ENCODE measurements at places on chromosomes 11 and 22.

DNA sequence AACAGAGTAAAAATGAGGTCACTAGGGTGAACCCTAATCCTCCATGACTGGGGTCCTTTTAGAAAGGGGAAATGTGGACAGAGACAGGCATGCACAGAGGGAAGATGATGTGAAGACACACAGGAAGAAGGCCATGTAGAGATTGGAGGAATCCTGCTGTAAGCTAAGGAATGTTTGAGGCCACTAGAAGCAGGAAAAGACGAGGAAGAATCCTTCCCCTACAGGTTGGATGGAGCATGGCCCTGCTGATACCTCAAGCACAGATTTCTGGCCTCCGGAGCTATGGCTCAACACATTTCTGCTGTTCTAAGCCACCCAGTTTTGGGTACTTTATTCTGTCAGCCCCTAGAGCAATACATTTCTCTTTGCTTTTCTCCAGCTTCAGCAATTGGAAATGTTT lies 486.9 kb downstream of the MIAT start:
- DNase-seq: peak; percentile 42

- no peak for DNase-seq
Measured at GRCh38 chr11:123798513-123799252, 7.5 kb downstream of the OR6M1 start.

- DNase-seq: no peak
Measured at GRCh38 chr11:118622376-118623268, 15.2 kb downstream of the PHLDB1 start.

- DNase-seq: no peak
Measured at GRCh38 chr11:41872870-41873269, 413.4 kb upstream of the LRRC4C start.

GRCh38 chr11:35785287-35786167 lies 123.0 kb downstream of the TRIM44 start:
- DNase-seq: peak; percentile 23

DNA sequence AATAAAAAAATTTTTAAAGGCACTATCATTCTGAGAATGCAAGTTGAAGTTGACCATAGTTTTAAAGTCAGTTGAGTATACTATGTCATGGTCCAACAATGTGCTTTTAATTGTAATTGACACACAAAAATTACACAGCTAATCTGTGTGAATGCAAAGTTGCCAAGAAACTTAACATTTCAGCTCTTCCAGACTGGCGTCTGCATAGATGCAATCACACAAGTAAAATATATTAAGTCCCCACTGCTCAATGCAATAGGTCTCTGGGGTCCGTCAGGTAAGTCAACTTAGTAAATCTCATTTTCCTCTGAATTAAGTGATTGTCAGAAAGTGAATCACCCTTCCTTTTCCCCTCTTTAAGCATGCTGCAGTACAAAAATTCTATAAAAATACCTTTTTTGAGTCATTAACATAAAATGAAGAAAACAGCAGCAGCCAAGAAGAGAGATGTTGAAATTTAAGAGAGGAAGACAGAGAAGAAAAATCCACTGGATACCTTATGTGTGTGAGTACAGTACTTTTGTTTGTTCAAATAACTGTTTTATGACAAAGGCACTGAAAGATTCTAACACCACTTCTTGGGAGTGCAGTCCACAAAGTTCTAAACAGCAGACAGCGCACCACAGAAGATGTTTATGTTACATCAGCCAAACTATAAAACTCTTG lies 5.1 kb downstream of the FZD4 start:
- no peak for DNase-seq

GRCh38 chr11:65493367-65494176 lies 5.3 kb upstream of the MALAT1 start:
- peak; percentile 92 for DNase-seq

DNA sequence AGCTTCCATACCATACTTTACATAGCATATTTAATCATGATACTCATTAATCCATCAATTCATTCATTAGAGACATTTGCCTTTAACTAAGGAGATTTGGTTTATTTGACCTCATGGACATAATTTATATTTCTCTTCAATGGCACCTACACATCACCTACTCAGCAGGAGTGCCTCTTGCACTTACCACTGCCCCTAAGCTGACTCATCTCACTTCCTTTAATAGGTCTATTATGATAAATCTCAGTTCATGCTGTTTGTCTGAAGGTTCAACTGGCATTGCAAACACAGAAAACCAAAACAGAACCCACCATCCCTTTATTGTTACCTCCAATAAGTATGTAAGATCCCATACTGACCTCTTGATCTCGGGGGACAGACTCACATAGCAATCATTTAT lies 186.7 kb downstream of the LUZP2 start:
- DNase-seq: no peak

- DNase-seq: no peak
Measured at GRCh38 chr11:93494357-93494756, 48.8 kb downstream of the SMCO4 start.

- no peak for DNase-seq
Measured at GRCh38 chr11:9875399-9875798, 211.5 kb downstream of the SWAP70 start.

DNA sequence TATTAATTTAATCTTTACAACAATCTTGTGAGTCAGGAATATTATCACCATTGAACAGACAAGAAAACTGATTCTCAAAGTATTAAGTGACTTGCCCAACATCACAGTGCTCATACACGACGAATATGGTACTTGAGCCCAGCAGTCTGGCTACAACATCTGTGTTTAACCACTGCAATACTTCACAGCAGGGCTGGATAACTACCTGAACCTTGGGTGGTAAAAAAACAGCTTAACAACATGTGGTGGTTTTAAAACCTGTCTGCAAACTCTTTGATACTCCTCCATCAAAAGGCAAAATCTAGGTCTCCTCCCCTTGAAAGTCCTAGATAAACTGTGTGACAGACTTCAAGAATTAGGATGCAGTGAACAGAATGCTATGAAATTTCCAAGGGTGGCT lies 424.6 kb upstream of the CADM1 start:
- DNase-seq: no peak

DNA sequence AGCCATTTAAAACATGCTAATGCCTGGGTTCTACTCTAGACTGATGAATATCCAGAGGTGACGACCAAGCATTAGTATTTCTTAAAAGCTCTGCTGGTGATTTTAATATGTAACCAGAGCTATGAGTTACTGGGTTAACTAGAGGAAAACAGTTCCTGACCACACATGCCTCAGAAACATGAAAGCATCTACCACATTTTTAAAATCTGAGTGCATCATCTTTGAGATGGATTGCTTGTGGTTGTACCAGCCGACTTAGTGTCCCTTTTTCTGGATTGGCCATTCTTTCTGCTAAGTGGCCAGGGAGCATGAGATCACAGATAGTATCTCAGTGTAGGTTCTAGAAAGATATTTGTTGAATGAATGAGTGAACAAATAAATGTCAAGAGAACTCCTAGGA lies 152.4 kb downstream of the NTM start:
- no peak for DNase-seq

DNA sequence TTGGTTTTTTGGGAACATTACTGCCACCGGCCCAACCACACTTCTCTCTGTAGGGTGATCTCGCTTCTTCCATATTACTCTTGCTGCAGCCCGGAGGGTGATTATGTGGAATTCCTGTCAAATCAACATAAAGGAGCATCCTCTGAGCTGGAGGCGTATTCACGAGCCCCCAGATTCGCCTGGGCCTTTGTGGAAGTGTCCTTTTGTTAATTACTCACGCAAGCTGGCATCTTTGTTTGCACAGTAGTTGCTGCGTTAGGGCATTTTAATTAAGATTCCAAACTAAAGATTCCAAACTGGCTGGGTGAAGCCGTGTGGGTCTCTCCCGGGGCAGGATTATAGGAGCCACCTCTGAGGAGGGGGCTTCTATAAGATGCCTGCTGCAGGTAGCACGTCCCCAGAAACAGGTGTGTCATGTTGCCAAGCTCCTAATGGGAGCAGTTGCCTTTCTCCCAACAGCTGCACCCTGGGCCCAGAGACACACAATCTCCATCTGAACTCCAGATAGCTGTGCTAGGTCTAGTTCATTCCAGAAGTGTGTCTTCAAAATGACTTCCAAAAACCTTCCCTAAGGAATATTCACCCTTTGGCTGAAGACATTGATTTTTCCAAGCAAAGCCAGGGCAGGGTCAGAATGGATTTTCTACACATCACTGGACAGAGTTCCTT lies 40.9 kb downstream of the SHISAL1 start:
- DNase-seq: no peak

DNA sequence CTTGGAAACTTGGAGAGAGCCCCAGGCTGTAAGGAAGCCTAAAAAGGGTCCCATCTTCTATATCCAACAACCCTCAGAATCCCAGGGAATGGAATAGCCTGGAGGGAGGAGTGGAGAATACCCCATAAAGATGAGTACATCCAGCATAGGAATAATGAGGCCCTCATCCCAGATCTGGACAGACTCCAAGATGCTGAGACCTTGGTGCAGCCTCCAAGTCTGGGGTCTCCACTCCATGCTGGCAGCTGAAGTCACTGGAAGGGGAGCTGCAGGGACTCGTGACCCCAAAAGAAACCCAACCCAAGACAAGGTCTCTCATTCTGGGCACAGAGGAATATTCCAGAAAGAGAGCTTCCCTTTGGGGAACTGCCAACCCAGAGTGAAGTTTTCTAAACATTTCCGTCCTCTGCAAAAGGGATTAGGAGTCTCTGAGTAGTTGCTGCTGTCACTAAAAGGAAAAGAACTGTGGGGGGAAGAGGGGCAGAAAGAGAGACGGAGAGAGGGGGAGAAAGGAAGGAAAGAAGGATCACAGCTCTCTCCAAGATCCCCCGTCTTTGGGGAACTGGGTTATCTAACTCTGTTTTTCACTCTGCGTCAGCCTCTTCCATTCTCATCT lies 589 bp downstream of the SCGB1A1 start:
- no peak for DNase-seq

- DNase-seq: no peak
Measured at GRCh38 chr11:28077521-28077920, 30.4 kb downstream of the KIF18A start.

DNA sequence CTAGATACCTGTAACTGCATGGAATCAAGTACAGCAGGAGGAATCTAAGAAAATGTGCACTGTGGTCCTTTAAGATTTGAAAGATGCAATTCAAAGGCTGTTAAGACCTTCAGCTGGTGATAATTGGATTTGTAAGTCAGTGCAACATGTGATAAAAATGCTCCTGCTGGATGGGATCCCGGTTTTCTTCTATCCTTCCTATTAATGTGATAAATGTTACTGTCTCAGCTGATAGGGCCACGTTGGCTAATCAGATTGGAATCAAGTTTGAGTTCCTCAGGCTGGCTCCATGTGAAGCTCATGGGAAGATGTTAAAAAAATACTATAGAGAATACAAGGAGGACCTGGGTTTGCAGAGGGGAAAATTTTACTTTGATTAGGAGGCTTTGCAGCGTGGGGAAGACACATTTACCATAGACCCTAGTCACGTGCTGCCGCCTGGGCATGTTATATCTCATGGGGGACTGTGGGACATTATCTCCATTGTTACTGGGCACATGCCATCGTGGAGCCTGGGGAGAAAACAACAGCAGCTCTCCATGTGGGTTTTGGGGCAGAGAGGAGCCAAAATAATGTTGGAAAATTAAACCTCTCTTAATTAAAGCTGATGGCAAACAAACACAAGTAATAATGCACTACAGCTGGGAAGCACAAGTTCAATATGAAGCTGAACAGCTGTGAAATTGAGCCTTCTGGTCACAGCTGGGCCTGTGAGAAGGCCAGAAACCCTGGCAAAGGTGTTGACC lies 652.5 kb downstream of the NTM start:
- peak; percentile 24 for DNase-seq

- DNase-seq: no peak
Measured at GRCh38 chr22:38038426-38038825, 18.8 kb upstream of the PICK1 start.

DNA sequence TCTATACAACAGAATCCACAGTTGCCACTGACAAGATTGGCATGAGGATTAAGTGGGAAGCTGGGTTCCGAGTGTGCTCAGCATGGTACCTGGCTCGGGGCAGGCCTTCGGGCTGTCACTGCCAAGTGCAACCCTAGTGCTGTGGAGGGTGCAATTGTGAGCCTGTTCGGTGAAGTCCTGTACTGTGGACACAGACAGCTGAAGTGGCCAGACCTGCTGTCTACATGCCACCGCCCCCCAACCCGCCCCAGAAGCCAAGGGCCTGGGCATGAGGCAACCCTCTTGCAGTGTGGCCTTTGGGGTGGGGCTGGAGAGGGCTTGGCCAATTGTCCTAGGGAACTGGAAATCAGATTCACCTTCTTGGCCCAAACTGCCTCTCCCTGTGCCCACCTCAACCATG lies 15.6 kb upstream of the SHISAL1 start:
- DNase-seq: no peak

GRCh38 chr11:70210051-70210501 lies 7.0 kb downstream of the FADD start:
- no peak for DNase-seq

DNA sequence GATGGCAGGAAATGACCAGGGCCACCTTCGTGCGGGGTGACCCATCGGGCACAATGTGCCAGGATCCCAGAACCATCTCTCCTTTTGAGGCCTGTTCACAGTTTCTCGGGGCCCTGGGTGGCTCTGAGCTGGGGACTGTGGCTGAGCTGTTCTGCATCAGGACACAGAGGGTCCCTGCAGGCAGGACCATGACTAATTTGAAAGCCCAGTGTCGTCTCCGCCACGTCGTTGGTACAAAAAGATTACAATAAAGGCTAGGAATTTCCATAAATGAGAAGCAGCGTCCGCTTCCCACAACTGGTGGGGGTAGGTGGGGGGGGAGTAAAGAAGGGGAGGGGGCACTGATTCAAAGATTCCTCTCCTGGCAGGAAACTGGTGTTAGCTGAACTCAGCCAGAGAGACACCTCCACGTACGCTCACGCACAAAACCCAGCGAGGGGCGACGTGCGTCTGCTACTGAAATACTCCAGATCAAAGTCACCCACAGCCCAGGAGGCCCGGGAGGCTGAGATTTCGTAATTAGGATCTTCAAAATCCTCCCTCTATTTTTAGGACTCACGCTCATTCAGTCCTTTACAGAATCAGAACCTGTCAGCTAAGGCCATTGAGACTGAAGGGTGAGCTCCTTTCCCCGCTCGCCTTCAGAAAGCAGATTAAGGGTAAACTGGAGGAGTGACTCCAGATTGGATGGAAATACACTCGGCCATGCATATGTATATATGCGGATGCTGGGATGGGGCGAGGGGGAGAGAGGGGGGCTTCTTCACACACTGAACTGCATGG lies 11.0 kb downstream of the MN1 start:
- DNase-seq: no peak

DNA sequence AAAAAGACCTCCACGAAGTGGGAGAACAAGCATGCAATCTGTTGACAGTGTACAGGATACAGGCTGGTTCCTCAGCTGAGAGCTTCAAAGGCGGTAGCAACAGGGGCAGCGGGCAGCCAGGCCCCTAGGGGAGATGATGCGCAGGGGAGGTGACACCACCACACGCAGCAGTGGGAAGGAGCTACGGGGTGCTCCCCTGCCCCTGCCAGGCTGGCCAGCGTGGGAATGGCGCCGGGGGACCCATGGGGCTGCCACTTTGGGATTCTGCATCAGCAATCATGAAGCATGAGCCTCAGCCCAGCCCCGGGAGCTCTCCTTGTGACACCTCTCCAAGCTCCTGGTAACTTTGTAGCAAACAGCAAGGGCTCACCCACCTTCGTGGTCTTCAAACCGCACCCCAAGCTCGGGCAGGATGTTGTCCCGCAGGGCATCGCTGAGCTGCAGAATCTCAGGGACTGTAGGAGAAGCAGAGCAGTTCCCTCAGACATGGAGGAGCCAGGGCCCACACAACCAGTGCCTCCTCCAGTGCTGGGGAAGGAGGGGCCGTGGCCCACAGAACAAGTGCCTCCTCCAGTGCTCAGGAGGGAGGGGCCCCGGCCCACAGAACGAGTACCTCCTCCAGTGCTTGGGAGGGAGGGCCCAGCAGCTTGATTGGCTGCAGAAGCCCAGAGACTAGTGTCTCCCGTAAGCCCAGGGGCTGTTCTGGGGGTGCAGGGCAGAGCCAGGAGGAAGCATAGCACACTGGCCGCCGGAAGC lies 14.6 kb upstream of the NAP1L4 start:
- DNase-seq: peak; percentile 17

All from mesendoderm (in vitro differentiated cells).